ENCODE measurements at places on chromosomes 2 and 18.

DNA sequence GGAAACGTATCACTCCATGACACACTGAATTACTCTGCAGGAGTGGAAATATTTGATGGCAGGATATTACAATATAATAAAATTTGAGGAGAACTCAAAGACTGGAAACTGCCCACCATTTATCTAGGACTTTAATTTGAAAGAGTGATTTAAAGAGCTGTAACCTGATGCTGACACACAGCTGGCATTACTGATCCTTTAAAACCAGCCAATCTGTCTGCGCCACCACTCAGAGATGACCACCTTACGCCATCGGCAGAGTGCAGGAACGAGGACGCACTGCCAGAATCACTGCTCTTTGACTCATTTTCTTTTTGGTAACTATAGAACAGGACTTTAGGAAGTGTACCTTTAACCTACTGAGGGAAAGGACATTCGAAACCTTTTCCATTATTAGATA is 114.1 kb downstream of the EPB41L3 start:
- DNase-seq, result peak; percentile 41

GRCh38 chr2:159211447-159212396 is 74.8 kb downstream of the WDSUB1 start:
- DNase-seq, result no peak

- DNase-seq, result no peak
Observed at GRCh38 chr2:144686518-144687215, 166.7 kb upstream of the ZEB2 start.

DNA sequence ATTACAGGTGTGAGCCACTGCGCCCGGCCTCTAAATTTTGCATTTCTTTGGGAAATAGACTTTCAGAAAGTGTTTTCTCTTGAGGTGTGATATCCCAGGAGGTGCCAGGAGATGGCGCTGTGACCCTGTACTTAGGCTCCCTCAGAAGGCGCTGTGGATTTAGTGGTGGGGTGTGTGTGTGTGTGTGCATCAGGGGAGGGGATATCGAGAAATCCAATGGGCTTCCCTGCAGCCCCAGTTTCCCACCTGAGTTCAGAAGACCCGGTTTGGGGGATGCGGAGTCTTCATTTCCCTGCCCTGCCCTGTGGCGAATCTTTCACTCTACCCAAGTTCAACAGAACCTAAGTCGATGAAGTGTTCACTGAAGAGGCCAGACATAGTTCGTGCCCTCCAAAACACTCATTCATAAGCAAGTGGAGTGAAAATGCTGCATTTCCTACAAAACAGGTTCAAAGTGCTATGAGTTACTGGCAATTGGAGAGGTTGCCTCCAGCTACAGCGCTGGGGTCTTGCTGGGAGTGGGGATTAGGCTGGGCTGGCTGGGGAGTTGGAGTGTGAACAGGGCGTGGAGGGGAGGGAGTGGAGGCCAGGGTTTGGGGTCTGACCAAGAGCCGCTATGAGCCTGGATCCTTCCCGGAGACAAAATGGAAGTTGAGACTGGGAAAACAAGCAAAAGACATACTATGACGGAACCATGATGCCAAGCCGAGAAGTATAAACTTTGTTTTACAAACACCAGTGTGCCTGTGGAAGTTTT is 6.5 kb upstream of the WNT6 start:
- peak; percentile 9 for DNase-seq

- DNase-seq, result no peak
Observed at GRCh38 chr2:95289253-95289652, 7.9 kb upstream of the KCNIP3 start.

DNA sequence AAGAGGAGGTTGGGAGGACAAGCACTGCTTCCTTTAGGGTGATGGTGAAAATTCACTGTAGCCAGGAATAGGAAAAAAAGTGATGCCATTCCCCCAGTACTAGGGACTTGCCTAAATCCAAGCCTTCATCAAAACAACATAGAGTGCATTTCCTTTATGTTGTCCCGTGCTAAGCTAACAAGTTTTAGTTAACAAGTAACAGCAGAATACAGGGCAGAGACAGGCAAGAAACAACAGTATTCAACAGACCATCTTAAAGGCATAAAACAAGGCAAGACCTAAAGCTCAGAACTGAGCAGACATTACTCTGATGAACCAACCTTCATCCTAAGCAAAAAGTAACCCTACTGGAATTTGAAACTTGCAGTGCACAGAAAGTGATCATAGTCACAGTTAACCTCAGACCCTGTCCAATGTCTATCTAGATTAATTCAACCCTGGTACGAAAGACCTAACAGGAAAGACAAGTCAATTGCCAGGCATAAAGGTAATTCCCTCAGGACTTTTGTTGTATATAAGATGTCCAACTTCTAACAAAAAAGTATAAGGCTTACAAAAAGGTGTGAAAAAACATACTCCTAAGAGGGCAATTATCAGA is 34.4 kb upstream of the GALNT1 start:
- no peak for DNase-seq

DNA sequence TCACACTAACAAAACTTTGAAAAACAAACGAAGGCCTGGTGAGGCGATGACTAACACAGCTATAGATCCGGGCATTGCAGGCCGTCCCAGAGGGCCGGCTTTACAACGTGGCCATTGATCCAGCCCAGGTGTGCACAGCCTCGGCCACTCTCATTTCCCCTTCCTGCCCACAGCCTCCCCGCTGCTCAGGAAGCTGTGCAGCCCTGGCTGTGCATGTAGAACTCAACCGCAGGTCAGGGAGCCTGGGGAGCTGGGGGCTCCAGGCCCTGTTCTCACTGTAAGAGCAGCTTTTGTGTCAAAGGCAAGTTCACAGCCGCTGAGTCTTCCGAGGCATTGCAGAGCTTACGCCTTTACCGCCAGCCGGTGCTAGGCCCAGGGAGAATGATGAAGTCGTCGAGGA is 87.2 kb downstream of the LONRF2 start:
- no peak for DNase-seq

GRCh38 chr2:43989545-43989944 is 6.2 kb downstream of the LRPPRC start:
- DNase-seq, result no peak

DNA sequence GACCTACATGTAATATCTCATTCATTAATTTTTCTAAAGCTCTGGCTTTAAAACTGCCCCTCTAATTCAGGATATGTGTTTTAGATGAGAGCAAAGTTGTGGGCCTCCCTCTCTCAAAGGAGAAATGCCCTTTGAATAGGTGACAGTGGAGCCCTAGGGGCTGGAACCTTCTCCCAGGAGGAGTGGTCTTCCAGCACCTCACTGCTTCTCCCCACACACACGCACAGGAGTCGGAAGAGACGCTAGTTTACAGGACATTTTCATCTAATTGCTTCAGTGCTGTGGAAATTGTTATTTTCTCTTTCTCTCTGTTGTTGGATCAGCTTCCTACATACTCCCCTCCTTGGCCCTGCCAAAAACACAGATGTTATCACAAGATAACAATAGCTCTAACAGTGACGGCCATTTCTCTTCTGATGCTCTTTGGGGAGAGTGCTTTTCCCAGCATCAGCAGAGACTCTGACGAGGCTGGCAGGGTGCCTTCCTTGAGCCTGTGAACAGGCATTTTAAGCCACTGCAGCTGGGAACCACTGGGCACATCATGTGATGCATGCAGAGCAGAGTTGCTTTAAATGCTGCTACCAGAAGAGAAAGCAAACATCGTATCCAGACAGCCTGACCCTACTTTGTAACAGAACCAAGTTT is 209.4 kb upstream of the SP5 start:
- DNase-seq, result no peak

GRCh38 chr2:215743066-215743465 is 270.3 kb downstream of the MREG start:
- no peak for DNase-seq

- no peak for DNase-seq
Observed at GRCh38 chr2:168593713-168594112, 137.6 kb downstream of the CERS6 start.

GRCh38 chr2:118913803-118914645 is 28.0 kb upstream of the MARCO start:
- no peak for DNase-seq

DNA sequence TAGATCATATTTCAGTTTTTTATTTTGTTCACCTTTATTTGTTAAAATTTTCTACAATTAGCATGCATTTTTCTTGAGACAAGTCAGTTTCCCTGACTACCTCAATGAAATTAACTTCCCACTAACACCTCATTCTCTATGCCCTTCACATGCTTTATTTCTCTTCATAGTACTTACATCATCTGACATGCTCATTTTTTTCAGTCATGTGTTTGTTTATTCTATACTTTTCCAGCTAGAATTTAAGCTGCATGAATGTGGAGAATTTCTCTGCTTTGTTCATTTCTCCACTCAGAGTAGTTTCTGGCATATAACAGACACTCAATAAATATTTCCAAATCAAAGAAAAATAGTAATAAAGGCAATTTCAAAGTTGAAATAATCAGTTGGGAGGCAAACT is 78.9 kb upstream of the SCN7A start:
- no peak for DNase-seq

Data from NCI-H524 treated with DMSO at 0.1 percent for 48 hours (cell line).